NCI-H510A (cell line): ENCODE measurements at places on chromosomes 1 and 21.
A peak's percentile ranks its signal among the peaks of the same experiment; 100 is the strongest.

DNA sequence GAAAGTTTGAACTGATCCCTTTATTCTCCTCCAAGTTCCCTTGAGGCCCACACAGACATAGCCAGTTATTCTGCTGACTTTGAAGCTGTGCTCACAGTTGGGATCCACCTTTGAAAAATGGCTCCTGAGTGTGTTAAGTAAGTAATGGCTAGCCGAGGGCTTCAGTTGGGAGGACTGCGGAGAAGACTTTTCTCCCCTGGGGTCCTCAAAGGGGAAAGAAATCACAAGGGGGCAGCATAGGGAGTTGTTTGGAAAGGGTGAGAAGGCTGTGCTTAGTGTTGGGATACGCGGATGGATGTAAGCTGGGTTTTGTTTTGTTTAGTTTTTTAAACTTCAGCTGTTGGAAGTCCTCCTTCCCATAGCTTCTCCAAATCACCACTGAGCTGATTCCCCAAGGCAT lies 8.3 kb downstream of the PGM1 start:
- no peak for DNase-seq

DNA sequence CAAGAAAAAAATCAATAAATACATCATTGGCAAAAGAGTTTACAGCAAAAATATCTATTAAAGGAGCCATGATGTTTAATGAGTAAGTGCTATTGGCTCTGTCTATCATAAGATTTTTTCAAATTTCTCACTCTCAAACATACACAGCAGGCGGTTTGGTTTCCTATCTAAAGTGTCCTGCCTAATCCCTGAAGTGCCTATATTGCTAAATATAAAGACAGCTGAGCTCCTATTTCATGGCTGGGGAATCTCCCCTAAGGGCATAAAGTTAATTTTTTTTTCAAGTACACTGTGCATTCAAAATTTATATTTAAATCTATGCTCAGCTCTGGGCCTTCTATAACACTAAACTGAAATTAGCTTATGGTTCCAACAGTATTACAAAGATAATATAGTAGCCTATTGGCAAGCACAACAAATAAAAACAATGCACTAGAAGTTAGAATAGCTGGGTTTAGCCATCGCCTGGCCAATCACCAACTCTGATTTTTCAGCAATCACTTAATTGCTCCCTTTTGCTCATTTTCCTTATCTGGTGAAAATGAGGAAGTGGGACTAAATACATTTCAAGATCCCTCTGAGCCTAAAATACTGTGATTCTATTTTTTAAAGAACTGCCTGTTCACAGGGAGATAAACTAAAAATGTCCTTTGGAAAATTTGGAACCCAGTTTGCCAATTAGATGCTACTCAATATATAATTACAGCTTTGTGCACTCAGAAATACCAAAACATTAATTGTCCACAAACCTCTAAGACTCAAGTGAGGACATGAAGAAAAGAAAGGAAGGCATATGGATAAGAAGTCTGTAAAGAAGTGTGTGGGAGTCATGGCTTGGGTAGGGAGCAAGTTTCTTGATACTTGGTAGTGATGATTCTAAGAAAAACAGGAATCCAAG lies 62.5 kb downstream of the WDR64 start:
- no peak for DNase-seq

- DNase-seq = peak; percentile 56
Observed at GRCh38 chr1:194295685-194296084, 1109.3 kb upstream of the B3GALT2 start.

- DNase-seq = no peak
Observed at GRCh38 chr1:195584870-195585624, 1023.2 kb downstream of the KCNT2 start.

GRCh38 chr1:5594056-5594956 lies 397.9 kb downstream of the NPHP4 start:
- DNase-seq = no peak

GRCh38 chr1:248631354-248632008 lies 3.4 kb downstream of the OR2T11 start:
- no peak for DNase-seq

DNA sequence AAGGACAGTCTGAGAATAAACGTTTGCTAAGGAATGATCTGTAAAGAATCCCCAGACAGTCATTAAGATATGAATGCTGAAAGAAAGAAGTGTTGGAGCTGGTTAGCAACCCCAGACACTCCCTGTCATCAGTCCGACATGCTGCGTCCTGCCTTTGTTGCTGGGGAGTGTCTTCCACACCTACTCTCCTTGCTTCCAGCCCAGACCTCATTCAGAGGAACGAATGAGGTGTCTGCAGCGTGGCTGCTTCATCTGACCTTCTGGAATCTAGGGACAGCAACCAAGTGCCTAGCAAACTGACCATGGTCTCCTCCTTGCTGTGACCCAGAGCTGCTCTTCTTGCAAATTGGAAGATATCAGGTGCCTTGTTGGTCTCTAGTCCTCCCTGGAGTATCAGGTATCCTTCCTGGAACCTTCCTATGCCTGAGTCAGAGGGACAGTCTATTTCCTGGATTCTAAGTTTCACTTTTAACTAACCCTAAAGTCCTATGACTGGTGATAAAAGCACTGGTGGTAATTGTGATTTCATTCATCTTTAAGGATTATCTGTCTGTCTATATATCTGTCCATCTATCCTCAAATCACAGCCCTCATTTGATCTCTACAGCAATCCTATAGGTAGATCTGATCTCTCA lies 45.3 kb downstream of the NFASC start:
- DNase-seq = no peak

- no peak for DNase-seq
Observed at GRCh38 chr1:243396876-243397275, 141.0 kb downstream of the SDCCAG8 start.

DNA sequence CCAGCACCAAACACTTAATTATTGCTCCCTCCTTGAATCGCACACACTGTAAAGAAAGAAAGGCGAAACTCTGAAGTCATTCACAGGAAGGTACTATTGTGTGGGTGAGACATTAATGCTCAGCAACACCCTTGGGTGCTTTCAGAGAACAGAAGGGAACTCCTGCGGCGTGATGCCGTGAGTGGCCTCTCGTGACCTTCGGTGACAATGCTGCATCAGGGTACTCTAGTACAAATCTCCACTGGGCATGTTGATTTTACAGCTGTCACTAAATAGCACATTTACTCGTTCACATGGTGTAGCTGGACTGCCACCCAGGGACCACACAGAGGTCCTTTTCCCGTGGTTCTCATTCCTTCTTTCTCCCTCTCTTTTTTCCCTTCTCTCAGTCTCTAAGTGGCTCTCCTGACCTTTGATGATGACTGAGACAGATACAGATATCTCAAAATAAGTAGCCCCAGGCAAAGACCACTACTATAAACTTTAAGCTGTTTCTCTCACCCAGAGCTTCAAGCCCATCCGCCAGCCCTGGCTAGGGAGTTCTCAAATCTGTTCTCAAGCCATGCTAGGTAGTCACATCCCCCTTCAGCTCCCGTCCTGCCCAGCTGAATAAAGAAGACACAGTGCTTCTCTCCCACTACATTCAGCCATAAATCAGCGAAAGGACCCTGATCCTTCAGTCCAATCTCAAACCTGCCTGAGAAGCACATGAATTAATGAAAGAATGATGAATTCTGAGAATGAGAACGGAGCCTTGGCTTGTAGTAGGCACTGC lies 223.4 kb upstream of the FMN2 start:
- no peak for DNase-seq

GRCh38 chr1:203089001-203089650 lies 3.3 kb upstream of the MYOG start:
- no peak for DNase-seq

DNA sequence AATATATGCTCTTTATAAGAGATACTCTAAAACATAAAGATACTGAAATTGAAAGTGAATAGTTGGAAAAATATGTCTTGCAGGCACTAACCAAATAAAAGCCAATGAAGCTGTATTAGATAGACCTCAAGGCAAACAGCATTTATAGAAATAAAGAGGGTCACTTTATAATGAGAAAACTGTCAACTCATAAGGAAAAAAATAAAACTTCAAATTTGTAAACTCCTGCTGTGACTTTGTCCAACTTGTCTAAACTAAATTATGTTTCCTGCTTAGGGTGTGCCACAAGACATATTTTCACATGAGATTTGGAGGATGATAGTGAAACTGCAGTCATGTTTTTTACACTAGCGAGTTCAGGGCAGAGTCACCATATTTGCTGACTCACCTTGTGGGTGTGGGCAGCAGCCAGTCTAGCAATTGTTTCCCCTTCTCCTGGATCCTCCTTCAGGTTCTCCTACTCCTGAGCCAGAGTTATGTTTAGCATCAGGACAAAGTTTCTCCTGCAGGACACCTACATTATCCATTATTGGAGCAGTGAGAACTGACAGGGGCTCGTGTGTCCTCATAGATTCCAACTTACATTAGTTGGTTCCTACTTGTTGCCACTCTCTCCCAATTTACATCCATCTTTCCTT lies 43.8 kb downstream of the CD53 start:
- no peak for DNase-seq

GRCh38 chr21:24175106-24175505 lies 1432.2 kb downstream of the MRPL39 start:
- DNase-seq = no peak

GRCh38 chr1:109248797-109249629 lies at the start of gene CELSR2:
TSS of gene CELSR2 (plus strand) at chr1:109249539. CDS start at chr1:109250080, 541 bp downstream.
- peak; percentile 69 for DNase-seq

DNA sequence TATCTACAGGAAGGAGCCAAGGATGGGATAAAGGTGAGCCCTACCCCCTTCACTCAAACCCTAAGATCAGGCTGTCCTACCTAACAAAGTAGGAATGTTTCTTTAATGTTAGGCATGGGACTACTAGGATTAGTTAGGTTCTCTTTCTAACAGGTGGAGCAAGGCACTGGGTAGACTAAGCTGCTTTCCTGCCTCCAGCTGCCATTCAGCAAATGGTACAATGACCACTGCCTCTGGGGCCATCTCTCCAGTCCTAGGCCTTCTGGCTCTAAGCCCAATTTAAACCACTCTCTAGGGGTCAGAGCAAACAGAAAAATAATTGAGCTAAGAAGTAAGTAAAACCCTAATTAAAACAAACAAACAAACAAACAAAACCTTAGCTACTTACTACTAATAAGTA lies 15.7 kb upstream of the IPO9 start:
- DNase-seq = no peak

DNA sequence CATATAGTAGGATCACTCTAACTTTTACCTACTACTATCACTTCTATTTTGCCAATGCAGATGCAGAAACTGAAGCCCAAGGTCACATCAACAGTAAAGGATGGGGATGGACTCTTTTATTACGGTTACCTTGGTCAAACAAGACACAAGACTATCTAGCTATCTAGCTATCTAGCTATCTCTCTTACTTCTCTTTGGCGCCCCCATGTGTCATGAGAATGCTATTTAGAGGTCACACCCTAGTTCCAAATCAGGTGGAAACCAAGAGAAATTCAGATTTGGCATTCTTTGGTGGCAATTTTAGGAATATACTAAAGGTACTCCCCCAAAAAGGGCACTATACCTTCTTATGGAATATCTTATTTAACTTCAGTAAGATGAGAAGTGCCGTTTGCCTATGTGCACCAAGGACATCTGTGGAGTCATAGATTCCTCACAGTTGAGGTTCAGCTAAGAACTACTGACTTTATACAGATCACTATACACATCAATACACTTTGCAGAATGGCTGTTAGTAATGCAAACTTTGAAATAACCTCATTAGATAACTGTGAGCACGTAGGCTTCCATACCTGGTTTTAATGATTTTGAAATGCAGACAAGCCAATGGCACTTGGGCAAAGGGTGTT lies 6.7 kb downstream of the ZNF648 start:
- DNase-seq = no peak

GRCh38 chr1:7376676-7377075 lies 394.4 kb upstream of the VAMP3 start:
- no peak for DNase-seq

GRCh38 chr1:183836598-183836997 lies 31.7 kb downstream of the RGL1 start:
- DNase-seq = no peak

DNA sequence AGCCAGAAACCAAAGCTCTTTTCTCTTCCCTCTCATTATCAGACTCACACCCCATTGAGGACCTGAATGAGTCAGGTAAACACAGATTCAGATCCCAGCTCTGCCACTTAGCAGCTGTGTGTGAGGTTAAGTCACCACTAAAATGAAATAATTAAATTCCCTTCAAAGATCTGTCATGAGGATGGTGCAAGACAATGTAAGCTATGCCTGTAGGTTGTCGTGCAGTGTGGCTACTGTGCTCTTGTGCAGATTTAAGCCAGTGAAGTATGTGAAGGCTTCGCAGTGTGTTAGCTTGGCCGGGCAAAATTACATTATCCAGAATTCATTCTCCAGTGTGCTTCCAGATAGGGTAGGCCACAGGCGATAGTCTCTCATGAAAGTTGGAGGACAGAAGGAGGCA lies 13.6 kb downstream of the UBL4B start:
- DNase-seq = no peak

GRCh38 chr1:214677945-214678344 lies 75.0 kb downstream of the CENPF start:
- no peak for DNase-seq

- DNase-seq = no peak
Observed at GRCh38 chr1:175755516-175756070, 12.2 kb upstream of the TNR start.

- no peak for DNase-seq
Observed at GRCh38 chr1:228344631-228345072, 62.0 kb downstream of the TRIM11 start.

DNA sequence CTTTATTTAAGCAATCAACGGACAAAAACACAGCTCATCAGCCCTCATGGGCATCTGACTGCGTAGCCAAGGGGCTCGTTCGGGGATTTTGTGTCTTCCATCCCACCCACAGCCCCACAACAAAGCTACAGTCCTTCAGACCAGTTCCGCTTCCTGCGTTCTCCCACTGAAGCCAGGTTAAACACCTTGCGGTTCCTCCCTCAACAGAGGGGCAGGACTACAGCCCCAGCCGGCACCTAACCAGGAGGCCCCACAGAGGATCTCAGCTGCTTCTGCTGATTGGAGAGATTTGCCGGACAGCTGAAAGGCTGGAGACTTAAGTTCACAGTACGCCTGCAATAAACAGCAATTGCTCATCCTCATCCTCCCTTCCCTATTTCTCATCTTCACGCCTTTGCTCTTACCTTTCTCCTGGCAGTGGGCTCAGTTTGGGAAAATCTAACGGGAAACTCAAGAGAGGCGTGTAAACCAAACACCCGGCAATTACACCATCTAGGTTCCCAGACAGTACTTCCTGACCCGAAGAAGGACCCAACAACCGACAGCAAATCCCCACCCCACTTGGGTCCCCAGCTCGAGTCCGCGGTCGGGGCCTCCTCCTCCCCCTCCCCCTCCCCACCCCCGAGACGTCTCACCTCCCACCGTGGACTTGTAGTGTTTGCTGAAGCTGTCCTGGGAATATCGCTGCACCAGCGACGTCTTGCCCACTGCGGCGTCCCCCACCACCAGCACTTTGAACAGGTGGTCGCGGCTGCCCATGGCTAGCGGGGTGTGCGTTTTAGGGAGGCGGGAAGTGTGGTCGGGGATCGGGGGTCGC lies 876 bp downstream of the RAB29 start:
- peak; percentile 35 for DNase-seq

DNA sequence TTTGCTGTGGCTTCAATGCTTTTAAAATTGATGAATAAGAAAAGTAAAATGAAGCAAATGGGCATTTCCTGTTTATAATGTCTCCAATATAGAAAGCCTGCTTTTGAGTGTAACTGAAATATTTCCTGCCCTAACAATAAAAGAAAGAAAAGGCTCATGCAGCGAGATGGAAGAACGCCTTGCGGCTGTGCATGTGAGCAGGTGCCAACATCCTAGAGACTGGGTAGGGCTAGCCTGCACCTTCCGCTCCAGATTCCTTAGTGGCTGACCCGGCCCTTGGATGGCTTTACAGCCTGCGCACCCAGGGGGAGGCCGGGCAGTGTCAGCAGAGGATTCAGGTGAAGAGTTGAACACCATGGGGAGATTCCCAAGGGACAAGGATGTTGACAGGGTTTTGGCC lies 21.8 kb downstream of the CNIH3 start:
- DNase-seq = no peak

GRCh38 chr1:58907398-58907797 lies 123.6 kb upstream of the JUN start:
- DNase-seq = no peak
